ENCODE measurements at places on chromosomes 13 and 19.

DNA sequence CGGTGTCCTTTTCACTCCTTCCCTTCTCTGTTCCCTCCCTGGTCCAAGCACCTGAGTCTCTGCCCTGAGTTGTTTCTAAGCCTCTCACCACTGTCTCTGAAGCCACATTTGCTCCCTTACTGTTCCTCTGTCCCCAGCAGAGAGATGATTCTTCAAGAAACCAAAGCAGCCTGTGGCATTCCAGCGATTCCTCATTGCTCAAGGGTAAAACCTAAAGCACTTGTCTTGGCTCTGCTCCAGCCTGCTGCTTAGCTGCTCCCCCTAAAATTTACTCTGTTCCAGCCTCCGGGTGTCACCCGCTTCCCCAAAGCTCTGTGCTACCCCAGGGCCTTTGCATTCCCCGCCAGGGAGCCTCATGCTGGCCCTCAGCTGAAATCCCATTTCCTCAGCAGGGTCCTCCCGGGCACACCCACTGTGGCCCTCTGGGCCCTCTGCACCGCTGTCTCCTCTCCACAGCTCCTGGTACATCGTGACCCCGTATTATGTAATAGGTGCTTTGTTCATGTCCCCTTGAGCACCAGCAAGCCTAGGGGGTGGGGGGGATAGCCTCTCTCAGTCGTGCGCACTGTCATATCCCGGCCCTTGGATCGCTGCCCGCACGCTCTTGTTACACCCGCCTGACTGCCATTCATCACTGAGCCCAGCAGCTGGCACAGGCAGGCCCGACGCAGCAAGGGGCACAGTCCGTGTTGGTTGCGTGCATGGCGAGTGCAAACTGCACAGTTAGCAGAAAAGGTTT lies 15.8 kb downstream of the TECR start:
- DNase-seq = peak; percentile 68

GRCh38 chr13:50453188-50453587 lies 390.3 kb downstream of the DLEU7 start:
- DNase-seq = no peak

- DNase-seq = no peak
Observed at GRCh38 chr19:44666852-44667556, 4.3 kb upstream of the CEACAM19 start.

DNA sequence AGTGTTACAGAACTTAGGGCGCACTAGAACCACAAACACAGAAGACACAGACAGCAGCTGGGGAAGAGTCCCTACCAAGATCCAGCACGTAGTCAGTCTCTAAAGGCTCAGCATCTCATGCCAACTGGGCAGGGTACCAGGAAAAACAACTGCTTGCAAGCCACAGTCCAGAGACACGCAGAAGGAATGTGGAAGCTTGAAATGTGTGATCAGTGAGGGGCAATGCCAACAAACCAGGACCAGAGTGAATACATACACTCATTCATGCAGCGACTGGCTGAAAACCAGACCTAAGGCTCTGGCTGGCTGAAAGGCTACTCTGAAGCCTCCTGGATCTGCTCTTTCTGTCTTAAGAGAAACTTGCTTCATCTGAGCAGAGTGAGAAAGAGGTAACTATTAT lies 1484.8 kb downstream of the EFNB2 start:
- DNase-seq = peak; percentile 42

DNA sequence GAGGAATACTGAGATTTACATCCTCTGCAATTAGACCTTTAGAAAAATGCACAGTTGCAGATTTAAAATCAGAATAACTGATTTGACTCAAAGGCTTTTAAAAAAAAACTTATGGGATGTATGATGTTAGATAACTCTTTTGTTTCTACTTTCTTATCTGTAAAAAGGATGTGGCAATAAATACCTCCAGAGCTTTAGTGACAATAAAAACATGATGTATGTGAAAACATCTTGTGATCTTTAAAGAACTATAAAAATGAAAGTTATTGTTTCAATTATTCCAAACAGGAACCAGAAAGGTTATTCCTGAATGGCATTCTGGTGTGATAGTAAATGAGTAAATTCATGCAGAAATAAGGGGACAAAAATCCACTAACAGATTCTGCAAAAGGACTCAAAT lies 2712.2 kb upstream of the PCDH20 start:
- DNase-seq = no peak

GRCh38 chr19:4722671-4723594 lies 709 bp downstream of the DPP9 start:
- no peak for DNase-seq

Measured in NCI-H446 (cell line).